ENCODE measurements at places on chromosomes 5 and 9. TPM values are rescaled to one million over a fixed set of nuclear protein-coding genes. Genes with fewer than 3 reads are reported as not detected.

PRSS3 gene
- total RNA-seq = not detected

GFPT2 gene
- not detected for total RNA-seq

OBP2B gene
- total RNA-seq = not detected

PHYHD1 gene
- total RNA-seq = 0.52 TPM

SURF6 gene
- total RNA-seq = 14.6 TPM

CHSY3 gene
- not detected for total RNA-seq

TOR1B gene
- total RNA-seq = 25.5 TPM

C9orf50 gene
- not detected for total RNA-seq

WWC1 gene
- 1.2 TPM for total RNA-seq

RNF183 gene
- total RNA-seq = not detected

MARCOL gene
- not detected for total RNA-seq

RASGEF1C gene
- total RNA-seq = not detected

SLC34A3 gene
- total RNA-seq = not detected

STK32A gene
- not detected for total RNA-seq

TXNDC8 gene
- not detected for total RNA-seq

PPP3R2 gene
- total RNA-seq = not detected

ZNF454 gene
- total RNA-seq = 0.17 TPM

FBXW5 gene
- 96.9 TPM for total RNA-seq

LECT2 gene
- not detected for total RNA-seq

RNF20 gene
- total RNA-seq = 43.4 TPM

SAXO1 gene
- 0.30 TPM for total RNA-seq

LSM11 gene
- 1.5 TPM for total RNA-seq

IL13 gene
- total RNA-seq = 0.84 TPM

TMEM215 gene
- not detected for total RNA-seq

OGN gene
- 0.86 TPM for total RNA-seq

CTNND2 gene
- not detected for total RNA-seq

LCP2 gene
- 351 TPM for total RNA-seq

CTSV gene
- total RNA-seq = 0.17 TPM

CARTPT gene
- not detected for total RNA-seq

NKD2 gene
- not detected for total RNA-seq

RNF224 gene
- not detected for total RNA-seq

STK10 gene
- total RNA-seq = 533 TPM
